DMS153 (cell line): ENCODE measurements at places on chromosomes 7 and 10.

DNA sequence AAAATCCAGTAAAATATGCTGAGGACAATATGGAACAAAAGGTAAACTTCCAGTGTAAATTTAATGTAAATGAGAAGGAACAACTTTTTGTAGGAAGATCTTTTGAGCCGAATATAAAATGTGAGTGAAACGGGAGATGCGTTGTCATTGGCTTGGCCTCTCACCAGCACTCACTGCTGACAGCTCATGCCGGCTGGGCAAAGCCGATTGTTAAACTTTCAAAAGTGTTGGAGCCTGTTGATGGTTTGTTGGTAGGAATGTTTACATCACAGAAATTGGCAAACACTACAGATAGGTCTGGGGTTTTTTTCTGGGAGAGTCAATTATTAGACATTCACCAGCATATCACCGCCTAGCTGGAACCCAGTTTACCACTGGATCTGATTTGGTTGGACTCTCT is 6.1 kb downstream of the PSTK start:
- no peak for DNase-seq

DNA sequence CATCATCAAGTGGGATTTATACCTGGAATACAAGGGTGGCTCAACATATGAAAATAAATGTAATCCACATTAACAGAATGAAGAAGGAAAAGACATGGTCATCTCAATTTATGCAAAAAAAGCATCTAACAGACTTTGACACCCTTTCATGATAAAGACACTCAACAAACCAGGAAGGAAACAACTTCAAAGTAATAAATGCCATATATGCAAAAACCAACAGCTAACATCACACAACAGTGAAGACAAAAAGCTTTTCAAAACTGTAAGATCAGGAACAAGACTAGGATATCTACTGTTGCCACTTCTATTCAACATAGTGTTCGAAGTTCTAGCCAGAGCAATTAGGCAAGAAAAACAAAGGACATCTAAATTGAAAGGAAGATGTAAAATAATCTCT is 22.9 kb downstream of the TNPO3 start:
- DNase-seq, result no peak

DNA sequence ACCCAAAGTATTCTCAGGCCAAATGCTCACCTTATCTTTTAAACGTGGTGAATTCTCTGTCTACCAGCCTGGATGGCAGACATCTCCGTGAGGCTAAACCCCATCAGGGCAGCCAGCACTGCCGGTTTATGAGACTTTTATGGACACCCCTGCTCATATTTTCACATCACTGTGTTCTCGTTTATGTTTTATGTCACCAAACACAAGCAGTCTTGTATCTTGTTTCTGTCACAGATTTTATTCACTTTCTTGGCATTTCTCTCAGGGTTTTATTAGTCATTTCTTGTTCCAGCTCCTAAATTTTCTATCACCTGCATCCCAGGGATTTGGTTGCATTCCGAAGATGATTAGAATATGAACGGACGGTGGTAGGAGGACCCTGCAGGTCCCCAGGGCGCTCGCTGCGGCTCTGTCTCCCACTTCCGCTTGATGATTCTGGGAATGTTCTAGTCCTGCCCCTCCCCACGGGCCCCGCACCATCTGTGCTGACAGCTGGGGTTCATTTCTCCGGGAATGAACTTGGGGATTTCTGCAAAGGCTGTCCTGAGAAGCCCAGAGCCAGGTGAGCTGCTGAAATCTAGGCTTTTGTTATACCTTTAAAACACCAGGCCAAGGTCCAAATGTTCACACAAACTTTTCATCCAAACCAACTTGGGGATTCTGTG is 217.6 kb downstream of the GFRA1 start:
- DNase-seq, result no peak

DNA sequence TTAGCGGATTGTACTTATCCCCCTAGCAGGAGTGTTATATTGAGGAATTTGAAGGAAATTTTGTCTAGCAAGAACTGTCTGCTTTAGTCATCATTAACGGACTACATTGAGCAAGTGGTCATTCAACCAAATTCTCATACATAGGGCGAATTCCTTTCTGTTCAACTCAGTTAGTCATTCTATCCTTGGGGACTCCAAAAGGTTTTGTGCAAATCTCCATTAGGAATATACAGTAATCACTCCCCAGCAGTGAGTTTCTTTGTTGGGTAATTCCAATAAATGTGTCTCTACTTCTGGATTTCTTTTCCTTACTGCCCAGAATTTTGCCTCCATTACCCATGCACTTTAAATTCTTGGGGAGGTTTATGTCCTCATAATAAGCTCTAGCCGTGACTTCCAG is 51.1 kb downstream of the EPDR1 start:
- DNase-seq, result no peak

GRCh38 chr7:36784991-36785940 is 61.0 kb upstream of the AOAH start:
- no peak for DNase-seq

- DNase-seq, result no peak
Measured at GRCh38 chr10:79180414-79181221, 111.9 kb downstream of the ZMIZ1 start.

DNA sequence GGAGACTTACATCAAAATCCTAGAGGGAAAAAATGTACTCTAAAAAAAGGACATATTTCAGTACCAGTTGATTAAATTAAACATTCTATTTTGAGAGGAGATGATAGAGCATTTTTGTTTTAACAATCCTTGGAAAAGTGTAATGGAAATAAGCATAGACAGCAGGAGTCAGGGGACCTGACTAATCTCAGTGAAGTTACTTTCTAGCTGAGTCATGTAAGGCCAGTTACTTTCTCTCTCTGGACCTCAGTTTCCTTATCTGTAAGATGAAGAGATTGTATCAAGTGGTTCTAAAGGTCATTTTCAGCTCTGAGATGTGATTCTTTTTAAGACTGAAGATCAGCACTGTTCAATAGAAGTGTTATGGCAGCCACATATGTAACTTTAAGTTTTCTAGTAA is 44.1 kb downstream of the VTI1A start:
- DNase-seq, result no peak

GRCh38 chr7:80216996-80217842 is 82.6 kb downstream of the GNAI1 start:
- no peak for DNase-seq

- DNase-seq, result no peak
Measured at GRCh38 chr7:4237296-4238235, 444.5 kb upstream of the FOXK1 start.

- DNase-seq, result no peak
Measured at GRCh38 chr7:7783001-7783400, 64.6 kb upstream of the RPA3 start.

DNA sequence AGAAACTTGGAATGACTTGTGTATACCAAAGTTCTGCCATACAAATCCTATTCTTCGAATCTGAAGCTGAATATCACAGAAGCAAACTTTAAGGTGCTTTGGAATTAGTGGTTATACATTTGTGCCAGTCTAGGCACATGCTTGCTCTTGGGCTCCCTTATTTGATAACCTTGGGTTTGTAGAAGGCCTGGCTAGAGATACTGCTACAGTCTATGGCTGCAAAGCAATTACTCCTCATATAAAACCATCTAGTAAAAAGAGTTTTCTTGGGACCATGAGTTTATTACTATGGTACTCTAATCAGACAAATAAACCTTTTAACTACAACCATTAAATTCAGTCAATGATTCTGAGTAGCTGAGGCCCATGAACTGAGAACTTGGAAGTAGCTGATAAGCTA is 92.5 kb upstream of the SLC13A1 start:
- DNase-seq, result no peak

DNA sequence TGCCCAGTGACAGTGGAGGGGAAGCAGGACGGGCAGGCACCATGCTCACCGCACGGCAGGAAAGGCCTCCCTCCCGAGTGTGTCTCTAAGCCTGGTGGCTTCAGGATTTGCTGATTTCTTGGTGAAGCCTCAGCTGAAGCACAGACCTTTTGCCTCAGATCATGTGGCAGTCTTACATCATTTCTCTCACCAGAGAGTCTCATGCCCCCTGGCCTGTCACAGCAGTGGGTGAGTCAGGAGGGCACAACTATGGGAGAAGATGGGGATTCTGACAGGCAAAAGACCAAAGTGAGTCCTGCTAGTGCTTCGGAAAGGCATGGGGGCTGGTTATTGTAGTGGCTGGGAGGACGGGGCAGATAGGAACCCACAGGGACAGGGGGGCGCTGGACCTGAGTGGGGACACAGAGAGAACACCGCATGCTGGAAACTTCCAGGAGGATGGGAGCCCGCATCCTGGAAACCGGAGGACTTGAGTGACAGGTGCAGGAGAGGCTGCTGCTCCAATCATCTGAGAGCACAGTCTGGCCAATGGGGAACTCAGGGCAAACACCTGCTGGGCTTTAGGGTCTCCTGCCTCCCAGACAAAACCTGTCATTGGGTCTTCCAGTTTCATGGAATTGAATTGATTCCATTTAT is 166.8 kb downstream of the ADARB2 start:
- no peak for DNase-seq

- peak; percentile 84 for DNase-seq
Measured at GRCh38 chr7:28298870-28299518, 113.3 kb upstream of the CREB5 start.

- no peak for DNase-seq
Measured at GRCh38 chr7:64832136-64832535, 37.9 kb downstream of the ZNF138 start.

GRCh38 chr10:58781873-58782488 is 269.3 kb downstream of the BICC1 start:
- peak; percentile 5 for DNase-seq

- no peak for DNase-seq
Measured at GRCh38 chr7:55770778-55771177, 91.8 kb downstream of the SEPTIN14 start.

GRCh38 chr7:16063716-16064675 is 357.3 kb downstream of the CRPPA start:
- DNase-seq, result no peak

DNA sequence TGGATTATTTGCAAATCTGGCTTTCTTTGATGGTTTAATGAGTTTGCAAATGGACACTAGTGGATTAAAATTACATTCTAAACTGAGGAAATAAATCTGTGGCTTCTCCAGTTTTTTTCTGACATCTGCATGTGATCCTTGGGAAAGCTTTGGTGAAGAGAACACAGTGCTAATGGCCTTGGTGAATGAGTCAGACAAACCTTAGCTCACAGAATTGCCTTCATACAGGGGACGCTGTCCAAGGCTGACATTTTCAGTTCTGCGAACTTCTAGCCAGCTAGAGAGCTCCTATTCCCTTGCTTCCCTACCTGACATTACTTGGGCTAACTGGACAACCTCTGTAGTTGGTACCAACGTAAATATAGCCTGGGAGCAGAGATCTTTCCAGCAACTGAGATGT is 21.2 kb downstream of the BMPER start:
- no peak for DNase-seq

GRCh38 chr7:67764289-67764688 is 767.7 kb downstream of the TYW1 start:
- DNase-seq, result no peak

GRCh38 chr7:136528329-136528728 is 340.1 kb upstream of the CHRM2 start:
- DNase-seq, result no peak

DNA sequence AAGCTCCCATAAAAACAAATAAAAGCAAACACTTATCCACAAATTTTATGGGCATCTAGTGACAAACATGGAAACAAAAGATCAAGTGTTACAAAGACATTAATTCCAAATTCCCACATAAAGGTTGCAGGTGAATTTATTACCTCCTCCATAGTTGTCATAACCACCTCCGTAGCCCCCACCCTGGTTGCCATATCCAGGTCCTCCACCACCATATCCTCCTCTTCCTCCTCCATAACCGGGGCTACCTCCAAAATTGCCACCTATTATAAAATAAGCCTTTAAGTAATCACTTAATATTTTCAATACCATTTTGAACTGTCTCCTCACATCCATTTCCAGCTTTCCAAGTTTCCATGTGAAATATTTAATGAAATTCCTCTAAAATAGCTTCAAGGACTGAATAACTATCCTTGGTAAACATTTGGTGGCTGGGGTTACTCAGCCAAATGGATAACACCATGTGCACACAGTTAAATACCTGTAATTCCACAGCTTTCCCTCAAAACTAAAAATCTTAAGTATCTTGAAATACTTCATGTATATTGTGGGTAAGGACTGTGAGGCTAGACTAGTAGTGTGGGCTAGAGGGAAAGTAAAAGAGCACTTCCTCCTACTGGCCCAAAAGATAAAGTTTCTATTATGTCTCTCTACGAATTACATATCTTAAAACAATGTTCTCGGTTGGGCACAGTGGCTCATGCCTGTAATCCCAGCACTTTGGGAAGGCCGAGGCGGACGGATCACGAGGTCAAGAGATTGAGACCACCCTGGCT is 6.9 kb downstream of the HNRNPA2B1 start:
- DNase-seq, result no peak

GRCh38 chr10:29270883-29271282 is 18.0 kb upstream of the LYZL1 start:
- no peak for DNase-seq

GRCh38 chr10:131574707-131575430 is 263.3 kb upstream of the TCERG1L start:
- no peak for DNase-seq
